B cell (primary cell): ENCODE measurements at places on chromosomes 5 and 9.

DNA sequence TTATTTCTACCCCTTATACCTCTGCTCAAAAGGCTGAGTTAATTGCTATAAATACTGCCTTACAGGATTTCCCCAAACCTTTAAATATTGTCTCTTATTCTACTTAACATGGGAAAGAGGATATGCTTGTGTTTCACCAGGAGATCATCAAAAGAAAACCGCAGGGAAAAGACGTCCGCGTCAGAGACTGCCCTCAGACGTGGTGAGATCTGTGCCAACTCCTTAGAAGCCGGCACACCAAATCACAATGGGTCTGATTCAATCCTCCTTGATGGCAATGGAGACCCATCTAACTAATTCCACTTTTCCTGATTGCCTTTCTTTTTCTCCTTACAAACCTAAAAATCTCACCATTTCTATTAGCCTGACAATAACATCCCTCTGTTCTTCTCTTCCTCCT is 55.0 kb downstream of the SH3PXD2B start:
- DNase-seq, result no peak

DNA sequence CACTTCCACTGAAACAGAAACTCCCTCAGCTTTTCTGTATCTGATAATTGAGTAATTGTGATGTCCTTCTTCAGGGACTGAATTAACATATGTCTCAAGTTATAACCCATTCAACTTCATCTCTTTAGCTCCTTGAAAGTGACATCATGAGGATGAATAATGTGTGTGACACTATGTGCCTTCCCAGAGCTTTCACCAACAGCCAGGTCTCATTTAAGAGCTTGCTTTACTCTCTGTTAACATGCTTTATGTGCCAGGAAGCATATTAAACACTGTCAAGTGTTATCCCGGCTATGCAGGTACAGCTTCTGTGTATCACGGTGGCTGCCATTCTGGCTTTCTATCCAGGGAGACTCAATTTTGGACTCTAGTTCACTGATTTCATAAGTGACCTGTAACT is 799.9 kb downstream of the CDH12 start:
- no peak for DNase-seq

GRCh38 chr9:135463140-135463539 is 16.4 kb upstream of the PPP1R26 start:
- DNase-seq, result no peak

DNA sequence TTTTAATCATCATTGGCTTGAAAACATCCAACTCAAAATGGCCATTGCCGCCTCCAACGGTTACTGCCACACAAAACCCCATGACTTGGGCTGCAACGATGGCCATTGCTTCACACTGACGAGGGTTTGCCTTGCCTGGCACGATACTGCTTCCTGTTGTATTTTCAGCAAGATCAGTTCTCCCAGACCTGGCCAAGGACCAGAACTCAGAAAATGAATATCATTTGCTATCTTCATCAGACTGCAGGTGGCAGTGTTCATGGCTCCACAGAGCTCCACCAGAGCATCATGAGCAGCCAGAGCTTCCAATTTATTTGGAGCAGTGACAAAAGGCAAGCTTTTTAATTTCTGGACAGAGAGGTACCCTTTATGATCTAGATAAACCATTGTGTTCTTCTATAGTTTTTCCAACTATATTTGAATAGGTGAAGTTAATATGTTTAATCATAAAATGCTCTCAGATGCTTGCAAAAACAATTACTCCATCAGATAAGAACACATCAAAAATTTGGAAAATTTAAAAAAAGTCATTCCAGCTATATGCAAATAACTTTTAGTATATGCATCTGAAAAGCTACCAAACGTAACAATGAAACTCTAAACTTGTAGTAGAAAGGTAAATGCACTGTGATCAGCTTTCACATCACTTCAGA is 10.4 kb downstream of the AMACR start:
- peak; percentile 39 for DNase-seq

GRCh38 chr5:142073362-142073988 is 35.1 kb upstream of the NDFIP1 start:
- DNase-seq, result no peak

DNA sequence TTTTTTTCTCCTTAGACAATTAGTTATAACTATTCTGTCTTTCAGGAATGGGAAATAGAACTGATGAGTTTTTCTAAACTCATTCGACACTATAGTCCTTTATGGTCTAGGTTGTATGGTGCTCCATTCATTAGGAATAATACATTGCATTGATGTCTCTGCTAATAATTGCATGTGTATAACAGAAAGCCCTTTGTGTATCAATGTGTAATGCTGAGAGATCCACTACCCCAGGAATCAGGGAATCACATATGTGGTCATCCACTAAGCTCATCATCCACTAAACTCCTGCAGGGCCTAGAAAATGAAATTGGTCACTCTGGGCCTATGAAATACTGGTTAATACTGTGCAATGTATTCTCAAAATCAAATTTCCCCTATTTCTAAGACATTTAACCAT is 242.0 kb upstream of the CDH18 start:
- no peak for DNase-seq

DNA sequence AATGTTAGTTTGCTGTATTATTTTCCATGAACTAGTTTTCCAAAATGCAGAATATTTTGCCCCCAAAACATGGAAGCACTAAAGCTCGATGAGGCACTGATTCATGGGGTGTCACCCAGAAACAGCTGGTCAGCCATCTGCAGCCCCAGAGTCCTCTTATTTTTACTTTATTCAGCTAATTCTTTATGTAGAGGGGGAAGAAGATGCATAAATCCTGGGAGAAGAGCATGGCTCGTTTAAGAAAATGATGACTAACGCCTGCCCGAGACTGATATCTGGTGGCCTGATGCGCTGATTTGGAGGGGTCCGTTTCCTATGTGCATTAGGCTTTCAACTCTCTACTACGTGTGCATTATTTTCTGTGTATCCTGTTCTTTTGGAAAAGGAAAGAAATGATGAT is 390.3 kb upstream of the MEF2C start:
- DNase-seq, result no peak

DNA sequence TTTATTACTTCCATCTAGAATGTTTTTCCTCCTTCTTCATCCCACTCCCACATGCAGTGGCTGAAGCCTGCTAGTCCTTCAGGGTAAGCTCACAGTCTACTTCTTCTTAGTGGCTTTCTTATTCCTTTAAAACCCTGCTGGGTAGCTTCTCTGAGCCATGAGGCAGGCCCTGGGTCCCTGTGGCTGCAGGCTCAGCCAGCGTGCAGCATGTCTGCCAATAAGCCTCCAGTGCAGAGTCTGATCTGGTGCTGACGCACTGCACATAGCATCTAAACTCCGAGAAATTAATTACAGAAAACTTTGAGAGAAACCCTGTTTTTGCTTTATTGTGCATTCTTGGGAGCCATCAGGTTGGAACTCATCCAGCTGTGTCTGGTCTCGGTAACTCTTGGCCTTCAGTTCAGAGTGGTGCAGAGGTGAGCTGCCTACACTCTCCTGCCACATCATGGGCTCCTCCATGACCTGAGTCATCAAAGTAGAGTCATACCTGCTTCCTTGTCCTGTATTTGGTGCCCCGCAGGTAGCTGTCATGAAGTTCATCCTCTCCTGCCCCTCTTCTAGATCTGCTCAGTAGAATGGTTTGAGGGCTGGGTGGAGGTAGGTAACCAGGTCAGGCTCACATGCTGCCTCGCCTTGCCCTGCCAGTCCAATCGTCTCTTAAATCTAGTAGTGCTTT is 339.4 kb downstream of the KDM4C start:
- no peak for DNase-seq

- DNase-seq, result no peak
These were observed 127.7 kb downstream of the CPLANE1 start for GRCh38 chr5:37121465-37121864.

DNA sequence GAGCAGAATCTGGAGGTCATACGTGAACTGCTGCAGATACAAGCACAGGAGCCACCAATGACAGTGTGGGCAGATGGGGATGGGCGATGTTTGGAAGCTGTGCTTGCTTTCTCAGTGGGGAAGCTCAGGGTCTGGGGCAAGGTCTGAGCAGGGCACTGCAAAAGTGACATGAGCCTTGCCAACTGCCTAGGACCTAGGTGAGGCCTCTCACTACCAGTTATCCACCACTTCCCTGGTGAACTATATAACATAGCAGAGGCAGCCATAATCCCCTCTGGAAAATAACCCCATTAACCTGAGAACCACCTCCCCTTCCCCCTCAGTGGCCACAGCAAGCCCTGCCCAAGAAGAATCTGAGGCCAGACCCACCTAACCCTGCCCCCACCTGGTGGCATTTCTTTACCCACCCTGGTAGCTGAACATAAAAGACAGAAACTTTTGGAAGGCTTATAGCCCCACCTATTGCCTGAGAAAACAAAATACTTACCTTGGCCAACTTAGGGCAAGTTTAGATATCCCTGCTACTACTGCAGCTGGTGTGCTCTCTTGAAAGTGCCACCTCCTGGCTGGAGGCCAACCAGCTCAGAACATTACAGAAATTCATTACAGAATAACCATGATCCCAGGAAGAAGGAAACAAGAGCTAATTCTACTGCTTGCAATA is 18.8 kb upstream of the SPEF2 start:
- DNase-seq, result no peak

DNA sequence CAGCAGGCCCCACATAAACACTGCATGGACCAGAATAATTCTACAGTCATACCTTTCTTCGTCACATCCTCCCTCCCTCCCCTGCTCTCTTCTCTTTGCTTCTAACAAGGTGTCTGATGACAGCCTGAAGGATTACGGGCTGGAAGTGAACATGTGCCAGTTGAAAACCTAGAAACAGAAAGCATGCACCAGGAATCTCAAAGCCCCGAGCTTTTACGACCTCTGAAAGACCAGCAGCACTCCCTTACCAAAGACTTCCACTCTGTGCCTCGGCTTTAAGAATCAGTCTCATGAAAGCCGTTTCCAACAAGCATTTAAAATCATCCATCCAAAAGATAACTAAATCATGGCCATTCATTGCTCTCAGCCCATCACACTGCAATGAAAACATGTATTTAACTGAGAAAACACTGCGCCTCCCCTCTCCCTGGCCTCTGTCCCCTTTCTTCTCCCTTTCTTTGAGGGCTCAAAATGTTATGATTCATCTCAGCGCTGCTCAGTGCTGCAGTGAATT is 21.3 kb downstream of the MSX2 start:
- DNase-seq, result no peak

DNA sequence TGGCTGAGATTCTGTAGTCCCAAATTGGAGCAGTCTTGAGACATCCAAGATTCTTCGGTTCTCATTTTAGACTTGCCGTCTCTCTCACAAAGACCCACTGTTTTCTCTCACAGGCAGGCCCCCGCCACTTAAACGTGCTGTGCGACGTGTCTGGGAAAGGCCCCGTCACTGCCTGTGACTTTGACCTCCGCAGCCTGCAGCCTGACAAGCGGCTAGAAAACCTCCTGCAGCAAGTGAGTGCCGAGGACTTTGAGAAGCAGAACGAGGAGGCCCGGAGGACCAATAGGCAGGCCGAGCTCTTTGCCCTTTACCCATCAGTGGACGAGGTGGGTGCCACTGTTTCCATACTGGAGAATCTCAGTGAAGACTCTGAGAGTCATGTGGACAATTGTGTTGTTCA is 97.2 kb downstream of the DOCK8 start:
- no peak for DNase-seq

GRCh38 chr5:95808686-95809413 is 13.7 kb downstream of the GLRX start:
- DNase-seq, result peak; percentile 95
